RCC 7860 (cell line): ENCODE measurements at places on chromosomes 7 and 10.
A peak's percentile ranks its signal among the peaks of the same experiment; 100 is the strongest.

DNA sequence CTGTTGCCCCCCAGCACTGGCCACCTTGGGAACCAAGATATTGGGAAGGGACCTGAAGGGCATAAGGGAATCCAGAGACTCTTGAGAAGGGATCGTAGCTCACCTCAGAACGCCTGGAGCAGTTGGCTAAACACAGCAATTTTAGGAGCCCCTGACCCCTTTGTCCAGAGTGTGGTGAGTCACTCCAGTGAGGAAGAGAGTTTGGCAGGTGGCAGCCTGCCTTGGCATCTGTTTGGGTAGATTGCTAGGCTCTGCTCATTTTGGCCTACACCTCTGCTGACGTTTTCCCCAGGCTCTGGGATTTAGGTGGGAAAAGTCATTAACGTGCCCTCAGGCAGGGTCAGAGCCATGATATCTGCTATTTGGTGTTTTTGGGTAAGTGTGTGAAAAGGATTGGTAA, 100.6 kb downstream of the GRB10 start:
- DNase-seq, result no peak

DNA sequence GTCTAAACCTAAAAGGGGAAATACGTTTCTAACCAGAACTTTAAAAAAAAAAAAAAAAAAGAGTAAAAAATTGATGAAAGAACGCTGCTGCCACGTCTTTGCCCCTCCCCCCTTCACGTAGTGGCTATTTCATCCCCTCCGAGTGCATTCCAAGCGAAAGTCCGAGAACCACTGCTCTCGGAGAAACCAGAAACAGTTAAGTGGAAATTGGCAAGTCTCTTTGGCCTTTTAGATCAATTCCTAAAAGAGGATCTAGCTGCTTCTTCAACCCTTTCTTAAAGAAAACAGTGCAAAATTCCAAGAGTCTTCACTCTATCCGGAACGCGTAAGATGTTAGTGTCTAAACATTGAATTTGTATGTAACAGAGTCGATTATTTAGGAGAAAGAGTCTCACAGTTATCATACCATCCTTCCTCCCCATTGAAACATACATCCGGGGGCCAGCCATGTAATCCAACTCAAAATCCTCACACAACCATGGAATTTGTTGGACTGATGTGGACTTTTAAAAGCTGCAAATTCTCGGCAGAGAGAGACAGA, 1.1 kb downstream of the P4HA1 start:
- peak; percentile 62 for DNase-seq

DNA sequence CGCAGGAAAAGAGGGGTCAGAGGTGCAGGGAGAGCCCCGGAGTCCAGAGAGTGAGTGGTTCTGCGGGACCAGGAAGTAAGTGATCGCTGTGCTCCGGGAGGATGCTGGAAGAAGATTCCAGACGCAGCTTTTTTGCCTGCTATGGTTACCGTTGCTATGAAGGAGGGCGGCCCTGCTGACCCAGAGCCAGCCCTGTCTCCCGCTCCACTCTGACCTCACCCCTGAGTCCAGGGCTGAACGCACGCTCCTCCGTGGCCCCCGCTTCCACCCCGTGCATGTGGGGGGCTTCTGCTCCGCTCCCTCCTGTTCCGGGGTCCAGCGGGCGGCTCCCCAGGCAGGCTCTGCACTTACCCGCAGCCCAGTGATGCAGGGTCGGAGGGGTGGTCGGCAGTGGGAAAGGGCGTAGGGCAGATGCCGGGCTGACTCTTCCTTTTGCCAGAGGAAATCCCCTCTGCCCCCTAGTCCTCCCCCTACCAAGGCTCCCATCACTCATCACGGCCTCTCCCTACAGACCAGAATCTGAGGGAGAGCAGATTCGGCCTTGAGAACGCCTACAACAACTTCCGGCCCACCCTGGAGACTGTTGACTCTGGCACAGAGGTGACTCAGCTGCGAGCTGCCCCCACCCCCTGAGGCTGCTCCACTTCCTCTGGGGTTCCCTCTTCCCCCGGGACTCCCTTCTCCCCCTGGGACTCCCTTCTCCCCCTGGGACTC, 2.7 kb upstream of the MUC17 start:
- peak; percentile 88 for DNase-seq

GRCh38 chr7:77649716-77650349, 46.4 kb upstream of the RSBN1L start:
- DNase-seq, result no peak

DNA sequence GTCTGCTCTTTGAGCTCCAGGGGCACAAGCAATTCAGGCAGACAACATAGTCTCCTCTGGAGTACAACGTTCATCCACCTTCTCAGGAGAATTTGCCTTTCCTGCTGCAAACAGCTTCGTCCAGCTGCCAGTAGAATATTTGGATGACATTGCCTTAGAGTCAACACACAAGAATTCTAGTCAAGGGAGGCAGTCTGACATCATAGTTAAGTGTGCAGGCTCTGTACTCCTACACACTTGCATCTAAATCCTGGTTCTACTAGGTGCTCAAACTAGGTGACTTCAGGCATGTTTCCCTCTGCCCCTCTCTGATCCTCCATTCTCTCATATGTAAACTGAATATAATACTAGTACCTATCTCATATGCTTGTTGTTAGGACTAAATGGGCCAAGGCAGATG, 314.8 kb downstream of the HPSE2 start:
- DNase-seq, result no peak

GRCh38 chr10:104199567-104199966, 32.6 kb downstream of the CFAP43 start:
- peak; percentile 57 for DNase-seq

GRCh38 chr7:38393874-38394273, 120.4 kb upstream of the TARP start:
- no peak for DNase-seq
